ENCODE measurements at places on chromosomes 4 and X. TPM values are rescaled to one million over a fixed set of nuclear protein-coding genes. Genes with fewer than 3 reads are reported as not detected.

DNA sequence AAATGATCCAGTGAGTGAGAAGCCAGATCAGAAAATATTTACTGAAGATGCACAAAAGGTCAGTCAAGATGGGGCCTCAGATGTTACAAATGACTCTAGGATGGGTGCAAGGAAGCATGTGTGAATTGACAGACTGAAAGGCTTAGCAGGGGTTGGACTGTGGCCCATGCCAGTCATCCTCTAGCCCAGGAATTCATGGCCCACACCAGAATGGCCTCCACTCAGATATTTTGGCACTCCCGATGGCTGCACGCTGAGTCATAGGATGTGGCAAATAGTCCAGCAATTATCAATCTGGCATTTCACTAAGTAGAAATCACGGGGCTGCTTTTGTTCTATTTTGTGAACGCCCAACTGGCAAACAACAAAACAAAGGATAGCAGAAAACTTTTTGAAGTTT is 406.5 kb downstream of the IQCM start:
- DNase-seq, result no peak
- H3K4me1 ChIP-seq, result no peaks in the 10 kb centered on the region
- H3K27me3 ChIP-seq, result no peaks in the 10 kb centered on the region
- H3K36me3 ChIP-seq, result no peaks in the 10 kb centered on the region

GRCh38 chr4:15855804-15856475 is 77.8 kb downstream of the CD38 start:
- H3K27ac ChIP-seq, result no peak overlapping the region
- H3K4me1 ChIP-seq, result no peaks in the 10 kb centered on the region
- no peaks in the 10 kb centered on the region for H3K36me3 ChIP-seq
- H3K4me3 ChIP-seq, result no peak overlapping the region

The XAGE1A gene
- total RNA-seq, result not detected

GRCh38 chr4:141347684-141348083 is 127.0 kb downstream of the ZNF330 start:
- H3K4me3 ChIP-seq, result no peak overlapping the region
- no peaks in the 10 kb centered on the region for H3K27me3 ChIP-seq
- no peak overlapping the region for H3K27ac ChIP-seq
- no peak for DNase-seq
- no peaks in the 10 kb centered on the region for H3K36me3 ChIP-seq
- no peaks in the 10 kb centered on the region for H3K4me1 ChIP-seq

The RGN gene
- 74.4 TPM for total RNA-seq

DNA sequence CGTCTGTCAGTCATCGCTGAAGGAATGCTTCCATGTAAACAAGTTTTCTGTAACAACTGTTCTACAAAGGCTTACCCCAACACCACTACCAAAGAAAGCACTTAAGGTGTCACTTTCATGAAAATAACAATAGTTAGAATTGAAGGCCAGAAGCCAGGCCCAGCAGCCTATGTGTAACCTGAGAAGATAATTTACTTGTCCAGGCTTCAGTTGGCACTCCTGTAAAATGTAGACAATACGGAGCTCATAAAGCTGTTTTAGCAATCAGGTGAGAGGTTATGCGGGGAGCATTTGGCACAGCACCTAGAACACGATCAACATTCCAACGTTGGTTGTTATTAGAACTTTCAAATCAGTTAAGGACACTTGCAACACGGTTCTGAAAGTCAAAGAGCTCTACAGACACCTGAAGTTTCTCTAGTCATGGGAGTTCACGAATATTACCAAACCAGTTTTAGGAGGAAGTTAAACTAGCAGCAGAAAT is 15.7 kb downstream of the ADGRA3 start:
- H3K4me3 ChIP-seq, result no peak overlapping the region
- H3K4me1 ChIP-seq, result peaks cover 21% of the 10 kb centered on the region
- no peak for DNase-seq
- no peak overlapping the region for H3K27ac ChIP-seq
- no peaks in the 10 kb centered on the region for H3K36me3 ChIP-seq

DNA sequence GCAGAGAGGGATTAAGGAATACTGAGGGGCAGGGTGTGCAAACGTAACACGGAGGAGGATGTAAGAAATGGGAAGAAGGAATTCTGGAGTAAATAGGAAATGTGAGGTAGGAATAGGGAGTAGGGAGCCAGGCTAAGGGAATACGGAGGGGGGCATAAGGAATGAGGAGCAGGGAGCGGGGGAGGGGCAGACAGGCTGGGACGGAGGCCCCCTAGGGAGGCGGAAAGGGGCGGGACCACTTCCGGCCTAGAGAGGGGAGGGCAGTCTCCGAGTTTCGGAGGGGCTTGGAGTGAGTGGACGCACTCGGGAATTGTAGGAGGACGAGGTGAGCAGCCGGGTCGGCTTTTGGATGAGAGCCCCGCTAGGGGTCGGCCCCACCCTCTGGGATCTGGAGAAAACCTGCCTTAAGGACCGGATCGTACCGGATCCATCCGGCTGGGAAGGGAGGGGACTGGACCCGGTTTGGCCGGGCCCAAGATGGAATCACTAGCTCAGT is 612 bp downstream of the MAGED2 start:
- H3K27ac ChIP-seq, result peak overlapping the region; percentile 54
- DNase-seq, result peak; percentile 2
- H3K27me3 ChIP-seq, result no peaks in the 10 kb centered on the region

DNA sequence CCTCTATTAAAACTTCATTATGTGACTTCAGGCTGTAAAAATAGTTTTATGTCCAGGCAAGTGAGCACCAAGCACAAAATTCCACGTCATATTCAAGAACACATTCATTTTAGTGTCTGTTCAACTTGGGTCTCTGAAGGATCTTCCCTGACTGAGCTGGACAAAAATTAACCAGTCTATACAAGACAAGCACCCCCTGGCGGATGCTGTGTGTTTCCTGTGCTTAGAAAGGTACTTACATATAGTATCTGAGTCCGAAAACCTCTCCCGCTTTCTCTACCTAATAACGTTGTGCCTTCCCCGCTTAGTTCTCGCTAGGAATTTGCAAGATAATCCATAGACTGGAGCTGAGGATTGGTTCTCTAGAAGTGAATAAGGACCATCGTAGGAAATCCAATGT is 2214.5 kb upstream of the TENM3 start:
- no peaks in the 10 kb centered on the region for H3K4me1 ChIP-seq
- no peaks in the 10 kb centered on the region for H3K36me3 ChIP-seq
- H3K27ac ChIP-seq, result no peak overlapping the region
- DNase-seq, result peak; percentile 58
- H3K27me3 ChIP-seq, result no peaks in the 10 kb centered on the region
- H3K4me3 ChIP-seq, result no peak overlapping the region

The RTL9 gene
- 0.02 TPM for total RNA-seq

- H3K4me1 ChIP-seq, result no peaks in the 10 kb centered on the region
- no peaks in the 10 kb centered on the region for H3K27me3 ChIP-seq
- no peak overlapping the region for H3K27ac ChIP-seq
- H3K36me3 ChIP-seq, result no peaks in the 10 kb centered on the region
These were observed 10.0 kb upstream of the PPA2 start for GRCh38 chr4:105483840-105484239.

- no peak for DNase-seq
- H3K27ac ChIP-seq, result no peak overlapping the region
- no peaks in the 10 kb centered on the region for H3K4me1 ChIP-seq
- H3K36me3 ChIP-seq, result no peaks in the 10 kb centered on the region
- no peaks in the 10 kb centered on the region for H3K27me3 ChIP-seq
- H3K4me3 ChIP-seq, result no peak overlapping the region
These were observed 8.3 kb downstream of the SLITRK2 start for GRCh38 chrX:145825896-145826295.

The GAGE12E gene
- total RNA-seq, result not detected

GRCh38 chrX:13474164-13474516 is 95.3 kb upstream of the EGFL6 start:
- H3K36me3 ChIP-seq, result no peaks in the 10 kb centered on the region
- no peak for DNase-seq
- no peaks in the 10 kb centered on the region for H3K27me3 ChIP-seq
- H3K4me1 ChIP-seq, result no peaks in the 10 kb centered on the region

GRCh38 chr4:87872028-87872427 is 39.3 kb downstream of the MEPE start:
- H3K36me3 ChIP-seq, result no peaks in the 10 kb centered on the region
- H3K4me1 ChIP-seq, result peaks cover 49% of the 10 kb centered on the region
- no peaks in the 10 kb centered on the region for H3K27me3 ChIP-seq
- no peak overlapping the region for H3K4me3 ChIP-seq
- DNase-seq, result no peak
- H3K27ac ChIP-seq, result no peak overlapping the region

The NUDT11 gene
- total RNA-seq, result not detected

- peak; percentile 5 for DNase-seq
- peaks cover 37% of the 10 kb centered on the region for H3K4me1 ChIP-seq
- H3K27ac ChIP-seq, result peak overlapping the region; percentile 53
- H3K27me3 ChIP-seq, result no peaks in the 10 kb centered on the region
These were observed 783 bp downstream of the RBPJ start for GRCh38 chr4:26321373-26322221.

- no peaks in the 10 kb centered on the region for H3K4me1 ChIP-seq
- H3K4me3 ChIP-seq, result no peak overlapping the region
- DNase-seq, result no peak
- no peak overlapping the region for H3K27ac ChIP-seq
- no peaks in the 10 kb centered on the region for H3K27me3 ChIP-seq
These were observed 5.3 kb downstream of the CSF2RA start for GRCh38 chrX:1273896-1274295.

GRCh38 chr4:13024147-13025105 is 459.7 kb downstream of the RAB28 start:
- no peaks in the 10 kb centered on the region for H3K27me3 ChIP-seq
- H3K27ac ChIP-seq, result peak overlapping the region; percentile 52
- H3K4me1 ChIP-seq, result peaks cover 20% of the 10 kb centered on the region
- no peak overlapping the region for H3K4me3 ChIP-seq

The TKTL1 gene
- not detected for total RNA-seq

- no peaks in the 10 kb centered on the region for H3K27me3 ChIP-seq
- no peak overlapping the region for H3K4me3 ChIP-seq
- no peaks in the 10 kb centered on the region for H3K4me1 ChIP-seq
- no peaks in the 10 kb centered on the region for H3K36me3 ChIP-seq
These were observed 697.3 kb downstream of the CCSER1 start for GRCh38 chr4:90824266-90825150.

DNA sequence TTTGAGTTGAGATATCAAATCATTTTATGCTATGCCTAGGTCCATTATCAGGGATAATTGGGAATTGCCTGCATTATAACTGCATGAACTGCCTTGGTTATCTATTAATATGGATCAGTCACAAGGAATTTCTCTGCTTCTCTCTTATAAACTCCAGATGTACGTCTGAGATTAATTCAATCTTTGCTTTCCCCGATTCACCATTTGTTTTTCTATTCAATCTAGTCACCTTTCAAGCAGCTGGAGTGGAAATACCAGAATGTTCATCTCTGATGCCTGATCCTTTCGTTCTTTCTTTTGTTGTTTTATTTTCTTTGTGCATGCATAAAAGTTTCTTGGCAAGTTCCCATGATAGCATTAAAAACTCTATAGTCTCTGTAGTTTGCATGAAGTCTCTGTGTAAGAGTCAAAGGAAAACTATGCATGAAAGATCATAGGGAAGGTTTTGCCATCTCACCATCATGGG is 22.6 kb downstream of the SYNPO2 start:
- no peak overlapping the region for H3K4me3 ChIP-seq
- no peaks in the 10 kb centered on the region for H3K36me3 ChIP-seq
- H3K4me1 ChIP-seq, result no peaks in the 10 kb centered on the region
- no peak for DNase-seq
- H3K27me3 ChIP-seq, result no peaks in the 10 kb centered on the region
- no peak overlapping the region for H3K27ac ChIP-seq

The SLC6A8 gene
- 13.9 TPM for total RNA-seq

- no peaks in the 10 kb centered on the region for H3K4me1 ChIP-seq
- no peaks in the 10 kb centered on the region for H3K36me3 ChIP-seq
- DNase-seq, result no peak
These were observed 90.7 kb downstream of the GRIA3 start for GRCh38 chrX:123274796-123275195.

DNA sequence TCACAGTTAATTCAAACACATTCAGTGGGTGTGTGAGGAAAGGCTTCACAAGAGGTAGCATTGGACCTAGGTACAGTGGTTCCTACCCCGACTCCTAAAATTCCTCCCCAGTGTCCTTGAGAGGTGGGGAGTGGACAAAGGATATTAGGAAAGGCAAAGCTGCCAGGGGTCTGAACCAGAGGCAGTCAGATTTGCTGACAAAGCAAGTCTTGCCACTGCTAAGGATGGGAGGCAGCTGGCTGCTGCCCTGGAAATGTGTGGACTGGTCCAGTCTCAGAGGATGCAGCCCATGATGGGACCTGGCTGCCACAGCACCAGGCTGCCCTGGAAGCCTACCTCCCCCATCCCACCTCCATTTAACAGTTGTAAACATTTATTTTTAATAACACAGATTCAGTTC is 4.1 kb upstream of the PHF8 start:
- no peak overlapping the region for H3K4me3 ChIP-seq
- no peaks in the 10 kb centered on the region for H3K27me3 ChIP-seq
- H3K4me1 ChIP-seq, result peaks cover 48% of the 10 kb centered on the region
- no peaks in the 10 kb centered on the region for H3K36me3 ChIP-seq

The GYPE gene
- total RNA-seq, result not detected

DNA sequence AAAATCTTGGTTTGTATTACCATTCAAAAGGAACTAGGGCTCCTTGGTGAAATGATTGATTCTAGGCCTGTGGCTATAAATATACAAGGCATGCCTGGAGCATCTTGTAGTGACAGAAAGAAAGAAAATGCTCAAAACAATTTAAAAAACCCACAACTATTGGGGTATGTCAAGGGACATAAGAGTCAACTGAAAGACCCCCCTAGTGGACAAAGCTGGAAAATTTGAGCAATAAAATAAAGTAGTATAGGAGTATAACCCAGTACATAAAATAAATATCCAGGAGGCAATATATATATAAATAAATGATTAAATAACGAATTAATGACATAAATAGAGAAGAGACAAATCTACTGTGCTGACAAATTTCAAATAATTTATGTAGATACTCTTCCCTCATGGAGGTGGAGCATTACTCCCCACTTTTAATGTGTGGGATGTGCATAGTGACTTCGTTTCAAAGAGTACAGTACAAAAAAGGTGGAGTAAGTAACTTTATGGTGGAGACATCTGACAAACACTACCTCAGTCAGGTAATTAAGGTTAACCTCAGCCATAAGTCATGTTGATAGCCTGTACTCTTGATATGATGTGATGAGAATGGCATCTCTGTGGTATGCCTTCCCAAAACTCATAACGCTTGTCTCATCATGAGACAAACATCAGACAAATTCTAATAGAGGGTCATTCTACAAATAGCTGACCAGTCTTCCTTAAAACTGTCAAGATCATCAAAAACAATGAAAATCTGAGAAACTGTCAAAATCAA is 185.0 kb upstream of the GLRA2 start:
- DNase-seq, result no peak
- H3K27ac ChIP-seq, result no peak overlapping the region
- H3K4me3 ChIP-seq, result no peak overlapping the region
- no peaks in the 10 kb centered on the region for H3K27me3 ChIP-seq

The CENPVL2 gene
- not detected for total RNA-seq
